ENCODE measurements at places on chromosomes 5 and 9. TPM values are rescaled to one million over a fixed set of nuclear protein-coding genes. Genes with fewer than 3 reads are reported as not detected.

DNA sequence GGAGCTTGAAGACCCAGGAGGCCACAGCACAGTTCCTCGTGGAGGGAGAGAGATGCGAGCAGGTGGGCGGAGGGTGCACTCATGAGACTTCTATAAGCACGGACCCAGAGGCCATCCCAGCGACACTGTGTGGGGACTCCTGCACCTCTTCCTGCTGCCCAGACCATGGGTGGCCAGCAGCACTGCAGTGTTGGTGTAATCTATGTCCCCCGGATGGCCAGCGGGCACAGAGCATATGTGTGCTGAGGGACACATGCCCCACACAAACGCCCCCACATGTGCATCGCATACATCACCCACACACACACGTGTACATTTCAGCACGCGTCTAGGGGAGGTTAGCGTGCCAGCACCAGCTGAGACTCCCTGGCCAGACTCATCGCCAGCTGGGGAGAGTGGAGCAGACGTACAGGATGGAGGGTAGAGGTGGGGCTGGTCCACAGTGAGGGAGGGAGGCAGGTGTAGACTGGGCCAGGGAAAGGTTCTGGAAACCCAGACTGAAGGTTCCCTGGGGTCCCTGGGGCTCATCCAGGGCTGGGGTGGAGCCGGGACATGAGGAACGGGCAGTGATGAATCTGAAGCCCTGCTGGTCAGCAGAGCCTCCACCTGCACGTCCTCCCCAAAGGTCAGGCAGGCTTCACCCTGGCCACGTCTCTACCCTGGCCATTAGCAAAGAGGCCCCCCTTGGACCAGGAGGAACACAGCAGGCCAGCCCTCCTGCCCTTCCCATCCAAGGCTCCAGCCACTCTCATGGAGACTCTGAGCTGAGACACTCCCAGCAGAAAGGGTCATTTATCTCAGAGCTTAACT lies 27.6 kb downstream of the ADAMTS2 start:
- no peak overlapping the region for H3K27ac ChIP-seq
- H3K4me3 ChIP-seq, result no peak overlapping the region
- peaks cover 7% of the 10 kb centered on the region for H3K4me1 ChIP-seq
- no peak for DNase-seq

- H3K4me3 ChIP-seq, result no peak overlapping the region
- peaks cover 76% of the 10 kb centered on the region for H3K4me1 ChIP-seq
- H3K27ac ChIP-seq, result peak overlapping the region; percentile 66
Measured at GRCh38 chr9:16516891-16517290, 353.6 kb downstream of the BNC2 start.

GRCh38 chr5:180180421-180180820 lies 28.6 kb downstream of the RASGEF1C start:
- no peak overlapping the region for H3K4me3 ChIP-seq
- H3K4me1 ChIP-seq, result peaks cover 7% of the 10 kb centered on the region
- H3K27ac ChIP-seq, result no peak overlapping the region

DNA sequence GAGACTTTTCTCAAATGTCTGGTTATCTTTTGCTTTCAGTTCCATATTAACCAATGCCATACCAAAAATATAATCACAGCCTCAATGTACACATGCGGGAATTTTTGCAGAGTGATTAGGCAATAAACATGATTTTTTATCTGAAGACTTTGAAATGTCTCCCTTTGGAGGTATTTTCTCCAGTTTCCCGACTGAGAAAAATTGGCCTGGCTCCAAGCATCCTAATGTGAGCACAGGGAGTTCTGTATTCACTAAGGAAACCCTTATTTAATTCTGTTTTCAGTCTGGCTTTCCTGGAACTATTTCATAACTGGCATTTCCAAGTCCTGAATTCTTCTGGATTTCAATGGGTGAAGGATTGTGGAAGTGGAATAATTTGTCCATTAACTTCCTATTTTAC lies 8.5 kb downstream of the HCN1 start:
- H3K4me3 ChIP-seq, result no peak overlapping the region
- H3K4me1 ChIP-seq, result no peaks in the 10 kb centered on the region
- H3K27ac ChIP-seq, result no peak overlapping the region
- no peaks in the 10 kb centered on the region for H3K36me3 ChIP-seq
- H3K27me3 ChIP-seq, result no peaks in the 10 kb centered on the region

- H3K4me1 ChIP-seq, result peaks cover 35% of the 10 kb centered on the region
- no peaks in the 10 kb centered on the region for H3K27me3 ChIP-seq
Measured at GRCh38 chr9:16598316-16598715, 272.2 kb downstream of the BNC2 start.

DNA sequence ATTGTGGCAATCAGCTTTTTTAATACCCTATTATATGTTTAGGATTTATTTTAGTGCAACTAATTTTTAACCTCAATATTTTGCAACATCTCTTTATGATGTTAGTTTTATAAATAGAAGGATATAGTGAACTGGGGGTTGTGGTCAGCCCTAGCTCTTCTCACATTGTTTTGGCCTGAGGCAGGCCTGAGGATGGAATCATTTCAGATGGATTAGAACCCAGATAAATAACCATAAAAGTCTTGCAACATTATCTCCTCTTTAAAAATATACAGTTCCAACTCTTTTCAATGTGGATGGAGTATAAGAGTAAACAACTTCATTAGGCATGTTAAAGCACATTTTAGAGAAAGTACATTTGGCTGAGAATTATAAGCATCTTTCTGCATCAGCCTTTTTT lies 522.7 kb downstream of the NR2F1-AS1 start:
- peaks cover 20% of the 10 kb centered on the region for H3K4me1 ChIP-seq
- H3K27ac ChIP-seq, result no peak overlapping the region
- no peaks in the 10 kb centered on the region for H3K27me3 ChIP-seq

DNA sequence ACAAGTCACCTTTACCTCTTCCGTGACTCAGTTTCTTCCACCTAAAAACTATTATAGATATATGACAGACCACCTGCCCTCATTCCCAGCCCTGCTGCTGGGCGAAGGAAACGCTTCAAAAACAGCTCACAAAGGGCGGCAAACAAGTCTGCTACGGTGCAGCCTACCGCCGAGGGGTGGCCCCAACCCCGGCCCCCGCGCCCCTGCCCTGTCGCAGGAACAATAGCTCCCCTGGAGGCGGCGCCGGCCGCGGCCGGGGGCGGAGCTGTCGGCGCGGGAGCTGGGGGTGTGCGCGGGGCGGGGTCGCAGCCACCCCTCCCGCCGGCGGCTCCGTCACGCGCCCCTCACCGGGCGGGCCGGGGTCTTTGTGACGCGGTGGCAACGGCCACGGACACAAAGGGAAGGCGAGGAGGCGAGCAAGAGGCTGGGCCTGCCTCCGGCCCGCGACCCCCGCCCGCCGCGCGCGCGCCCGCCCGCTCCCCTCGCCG lies at the start of gene TMEFF1:
TMEFF1 (plus strand) TSS at position 362 of the 488 bp plus-strand sequence. CDS start 396 bp downstream, outside the sequence.
- H3K36me3 ChIP-seq, result peaks cover 2% of the 10 kb centered on the region
- no peaks in the 10 kb centered on the region for H3K27me3 ChIP-seq
- peak; percentile 86 for DNase-seq
- peaks cover 12% of the 10 kb centered on the region for H3K4me1 ChIP-seq
- H3K27ac ChIP-seq, result no peak within 1 kb of the TSS
- H3K4me3 ChIP-seq, result peak within 1 kb of the TSS; percentile 71

GRCh38 chr5:178590141-178590923 lies at the start of gene COL23A1:
Gene COL23A1, minus strand, starts transcription at chr5:178590393.
- H3K27ac ChIP-seq, result no peak within 1 kb of the TSS
- H3K4me1 ChIP-seq, result peaks cover 10% of the 10 kb centered on the region
- peaks cover 39% of the 10 kb centered on the region for H3K27me3 ChIP-seq
- peak within 1 kb of the TSS; percentile 74 for H3K4me3 ChIP-seq

DNA sequence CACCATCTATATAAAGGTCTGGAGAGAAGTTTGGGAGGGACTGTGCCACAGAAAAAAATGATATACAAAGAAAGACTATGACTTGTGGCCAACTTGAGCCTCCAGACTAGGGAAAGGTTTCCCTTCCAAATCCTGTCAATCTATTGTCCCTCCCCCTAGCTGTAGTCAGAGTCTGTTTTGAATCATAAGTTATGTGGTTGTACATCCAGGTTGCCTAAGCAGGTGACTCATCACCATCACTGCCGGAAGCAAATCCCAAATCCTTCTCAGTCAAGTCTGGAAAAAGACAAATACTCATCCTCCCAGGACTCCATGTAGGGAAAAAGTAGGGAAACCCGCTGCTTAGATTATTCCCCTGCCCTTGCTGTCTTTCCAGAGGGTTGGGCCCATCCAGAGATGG lies 235.7 kb downstream of the CDK5RAP2 start:
- H3K27me3 ChIP-seq, result peaks cover 19% of the 10 kb centered on the region
- no peak for DNase-seq
- no peaks in the 10 kb centered on the region for H3K36me3 ChIP-seq
- H3K4me3 ChIP-seq, result no peak overlapping the region
- peaks cover 6% of the 10 kb centered on the region for H3K4me1 ChIP-seq

GRCh38 chr5:155402927-155403640 lies 389.5 kb downstream of the KIF4B start:
- no peak overlapping the region for H3K4me3 ChIP-seq
- H3K27ac ChIP-seq, result no peak overlapping the region
- no peaks in the 10 kb centered on the region for H3K36me3 ChIP-seq
- no peaks in the 10 kb centered on the region for H3K27me3 ChIP-seq

DNA sequence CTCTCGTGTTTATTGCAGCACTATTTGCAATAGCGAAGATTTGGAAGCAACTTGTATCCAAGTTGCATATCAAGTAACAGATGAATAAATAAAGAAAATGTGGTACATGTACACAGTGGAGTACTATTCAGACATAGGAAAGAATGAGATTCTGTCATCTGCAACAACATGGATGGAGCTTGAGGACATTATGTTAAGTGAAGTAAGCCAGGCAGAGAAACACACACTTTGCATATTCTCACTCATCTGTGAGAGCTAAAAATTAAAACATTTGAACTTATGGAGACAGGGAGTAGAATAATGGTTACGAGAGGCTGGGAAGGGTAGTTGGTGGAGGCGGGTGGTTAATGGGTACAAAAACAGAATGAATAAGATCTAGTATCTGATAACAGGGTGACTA lies 56.3 kb downstream of the COX7C start:
- no peak for DNase-seq
- H3K4me3 ChIP-seq, result no peak overlapping the region
- no peaks in the 10 kb centered on the region for H3K4me1 ChIP-seq

GRCh38 chr5:120609570-120609969 lies 145.5 kb downstream of the PRR16 start:
- peak overlapping the region; percentile 60 for H3K4me3 ChIP-seq
- no peaks in the 10 kb centered on the region for H3K27me3 ChIP-seq
- DNase-seq, result no peak
- peak overlapping the region; percentile 98 for H3K27ac ChIP-seq
- H3K4me1 ChIP-seq, result peaks cover 72% of the 10 kb centered on the region
- peaks cover 5% of the 10 kb centered on the region for H3K36me3 ChIP-seq

DNA sequence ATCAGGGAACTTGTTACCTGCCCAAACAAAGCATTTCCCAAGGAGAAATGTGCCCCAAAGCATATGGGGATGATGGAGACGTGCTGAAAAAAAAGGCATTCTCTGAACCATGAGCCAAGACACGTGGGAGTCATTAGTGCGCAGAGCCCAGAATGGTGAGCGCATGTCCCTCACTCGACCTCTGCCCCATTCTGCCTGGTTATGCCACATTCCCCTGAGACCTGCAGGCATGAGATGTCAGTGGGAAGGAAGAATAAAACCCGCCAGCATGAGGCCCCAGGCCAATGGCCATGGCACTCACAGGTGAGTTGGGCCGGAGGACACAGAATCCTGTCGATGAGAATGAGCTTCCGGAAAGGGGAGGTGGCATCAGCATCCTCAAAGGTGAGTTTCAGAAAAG lies 228.9 kb downstream of the CDK5RAP2 start:
- no peak overlapping the region for H3K27ac ChIP-seq
- H3K36me3 ChIP-seq, result no peaks in the 10 kb centered on the region
- H3K4me1 ChIP-seq, result peaks cover 7% of the 10 kb centered on the region
- H3K4me3 ChIP-seq, result no peak overlapping the region
- no peak for DNase-seq
- H3K27me3 ChIP-seq, result peaks cover 8% of the 10 kb centered on the region

DNA sequence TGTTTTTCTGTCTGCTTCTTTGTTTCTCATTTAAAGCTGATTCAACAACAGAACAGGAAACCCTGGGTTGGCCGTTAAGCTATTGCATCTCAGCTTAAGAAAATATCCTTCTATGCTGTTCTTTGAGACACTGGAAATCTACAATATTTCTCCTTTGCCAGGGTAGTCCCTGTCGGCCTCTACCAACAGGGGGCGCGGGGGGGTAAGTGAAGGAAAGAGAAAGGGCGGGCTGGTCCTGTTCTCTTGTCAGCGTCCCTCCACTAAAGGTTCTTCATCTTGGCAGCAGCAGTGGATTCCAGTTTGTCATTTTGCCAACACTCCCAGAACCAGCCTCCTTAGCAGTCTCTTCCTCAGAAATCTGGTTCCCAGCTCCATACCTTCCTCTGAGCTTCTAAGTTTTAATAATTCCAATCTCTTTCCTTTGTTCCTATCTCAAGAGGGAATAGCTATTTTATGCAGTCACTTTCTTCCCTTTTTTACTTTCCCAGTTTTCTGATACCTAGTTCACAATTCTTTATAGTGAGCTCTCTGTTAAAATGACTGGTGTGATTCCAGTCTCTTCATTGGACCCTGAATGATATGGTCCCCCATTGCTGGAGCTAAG lies 222.3 kb downstream of the GLIS3 start:
- DNase-seq, result peak; percentile 91
- peaks cover 1% of the 10 kb centered on the region for H3K36me3 ChIP-seq
- no peak overlapping the region for H3K4me3 ChIP-seq
- no peaks in the 10 kb centered on the region for H3K27me3 ChIP-seq
- H3K27ac ChIP-seq, result peak overlapping the region; percentile 66

GRCh38 chr5:174327317-174327864 lies 281.9 kb downstream of the NSG2 start:
- H3K36me3 ChIP-seq, result no peaks in the 10 kb centered on the region
- no peak overlapping the region for H3K4me3 ChIP-seq
- H3K4me1 ChIP-seq, result peaks cover 10% of the 10 kb centered on the region

DNA sequence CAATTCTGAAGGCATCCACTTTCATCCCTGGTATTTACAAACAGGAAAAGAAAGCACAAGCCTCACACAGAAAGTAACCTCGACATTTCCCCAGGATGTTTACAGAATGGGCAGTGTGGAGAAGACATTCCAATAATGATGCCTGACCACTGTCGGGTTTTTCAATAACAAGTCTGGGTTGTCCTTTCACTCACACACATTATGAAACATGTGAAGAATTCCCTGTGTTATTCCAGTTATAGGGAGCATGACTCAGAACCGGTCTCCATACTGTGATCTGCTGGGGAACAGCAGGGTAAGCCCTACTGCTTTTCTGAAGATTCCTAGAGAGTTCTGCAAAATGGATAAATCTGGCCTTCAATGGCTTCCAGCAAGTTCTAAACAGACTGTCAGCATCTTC lies 155.3 kb downstream of the ADAMTS12 start:
- no peak overlapping the region for H3K4me3 ChIP-seq
- peaks cover 21% of the 10 kb centered on the region for H3K4me1 ChIP-seq
- no peak for DNase-seq
- no peaks in the 10 kb centered on the region for H3K27me3 ChIP-seq
- H3K27ac ChIP-seq, result peak overlapping the region; percentile 3

- DNase-seq, result no peak
- H3K4me1 ChIP-seq, result peaks cover 10% of the 10 kb centered on the region
- no peak overlapping the region for H3K27ac ChIP-seq
- H3K27me3 ChIP-seq, result peaks cover 13% of the 10 kb centered on the region
- H3K36me3 ChIP-seq, result no peaks in the 10 kb centered on the region
- peak overlapping the region; percentile 72 for H3K4me3 ChIP-seq
Measured at GRCh38 chr9:137045294-137046087, 486 bp downstream of the NPDC1 start.

RNF183 gene
- not detected for total RNA-seq

PCDHA2 gene
- 0.99 TPM for total RNA-seq

ANKRD31 gene
- total RNA-seq, result 0.13 TPM

RLN2 gene
- not detected for total RNA-seq

IFNA2 gene
- not detected for total RNA-seq

F2RL2 gene
- 13.0 TPM for total RNA-seq

EPB41L4B gene
- 19.3 TPM for total RNA-seq

PKD2L2 gene
- not detected for total RNA-seq
